ENCODE measurements at places on chromosomes 2 and 18. TPM values are rescaled to one million over a fixed set of nuclear protein-coding genes. Genes with fewer than 3 reads are reported as not detected.

DNA sequence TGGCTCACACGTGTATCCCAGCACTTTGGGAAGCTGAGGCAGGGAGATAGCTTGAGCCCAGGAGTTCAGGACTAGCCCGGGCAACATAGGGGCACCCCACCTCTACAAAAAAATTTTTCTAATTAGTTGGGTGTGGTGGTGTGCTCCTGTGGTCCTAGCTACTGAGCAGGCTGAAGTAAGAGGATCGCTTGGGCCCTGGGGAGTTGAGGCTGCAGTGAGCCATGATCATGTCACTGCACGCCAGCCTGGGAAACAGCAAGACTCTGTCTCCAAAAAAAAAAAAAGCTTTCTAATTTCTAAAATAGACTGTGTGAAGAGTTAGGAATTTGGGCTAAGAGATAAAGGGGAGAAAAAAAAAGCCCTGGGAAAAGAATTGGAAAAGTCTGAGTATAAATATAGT lies 51.9 kb upstream of the NAB1 start:
- no peak for DNase-seq
- no peaks in the 10 kb centered on the region for H3K36me3 ChIP-seq
- no peaks in the 10 kb centered on the region for H3K27me3 ChIP-seq
- H3K4me3 ChIP-seq, result no peak overlapping the region
- no peaks in the 10 kb centered on the region for H3K4me1 ChIP-seq

GRCh38 chr2:221104361-221104811 lies 467.7 kb downstream of the EPHA4 start:
- no peaks in the 10 kb centered on the region for H3K36me3 ChIP-seq
- H3K4me3 ChIP-seq, result peak overlapping the region; percentile 57
- H3K27ac ChIP-seq, result peak overlapping the region; percentile 73
- H3K27me3 ChIP-seq, result peaks cover 5% of the 10 kb centered on the region

ABI2 gene
- total RNA-seq, result 162 TPM

DIPK1C gene
- not detected for total RNA-seq

DNA sequence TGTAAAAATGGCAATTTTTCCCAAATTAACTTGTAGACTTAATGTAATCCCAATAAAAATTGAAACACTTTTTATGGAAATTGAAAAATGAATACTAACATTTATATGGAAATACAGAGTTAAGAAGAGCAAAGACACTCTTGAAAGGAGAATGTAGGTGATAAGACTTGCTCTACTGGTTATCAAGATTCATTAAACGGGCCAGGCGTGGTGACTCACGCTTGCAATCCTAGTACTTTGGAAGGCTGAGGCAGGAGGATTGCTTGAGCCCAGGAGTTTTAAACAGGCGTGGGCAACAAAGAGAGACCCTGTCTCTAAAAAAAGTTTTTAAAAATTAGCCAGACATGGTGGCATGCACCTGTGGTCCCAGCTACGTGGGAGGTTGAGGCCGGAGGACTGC lies 29.5 kb upstream of the ZNF396 start:
- no peaks in the 10 kb centered on the region for H3K36me3 ChIP-seq
- no peak overlapping the region for H3K4me3 ChIP-seq
- H3K27ac ChIP-seq, result no peak overlapping the region
- H3K27me3 ChIP-seq, result peaks cover 3% of the 10 kb centered on the region
- no peak for DNase-seq

DNA sequence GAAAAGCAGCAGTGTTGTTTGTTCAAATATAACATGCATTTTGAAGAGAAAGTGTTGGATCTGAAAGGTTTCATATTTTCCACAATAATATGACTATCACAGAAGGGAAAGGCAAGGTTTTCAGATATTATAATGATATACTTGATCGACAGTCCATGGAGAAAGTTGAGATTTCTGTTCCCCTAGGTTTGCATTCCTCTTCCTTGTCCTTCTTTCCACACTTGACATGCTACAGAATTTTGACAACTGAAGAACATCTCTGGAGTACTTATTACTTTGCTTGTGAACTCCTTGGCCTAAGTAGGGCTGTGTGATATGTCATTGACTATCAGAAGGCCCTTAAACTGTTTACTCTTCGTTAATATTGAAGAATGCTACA lies 46.5 kb downstream of the TMEFF2 start:
- no peak for DNase-seq
- H3K27ac ChIP-seq, result no peak overlapping the region
- no peaks in the 10 kb centered on the region for H3K27me3 ChIP-seq
- peaks cover 4% of the 10 kb centered on the region for H3K4me1 ChIP-seq

DNA sequence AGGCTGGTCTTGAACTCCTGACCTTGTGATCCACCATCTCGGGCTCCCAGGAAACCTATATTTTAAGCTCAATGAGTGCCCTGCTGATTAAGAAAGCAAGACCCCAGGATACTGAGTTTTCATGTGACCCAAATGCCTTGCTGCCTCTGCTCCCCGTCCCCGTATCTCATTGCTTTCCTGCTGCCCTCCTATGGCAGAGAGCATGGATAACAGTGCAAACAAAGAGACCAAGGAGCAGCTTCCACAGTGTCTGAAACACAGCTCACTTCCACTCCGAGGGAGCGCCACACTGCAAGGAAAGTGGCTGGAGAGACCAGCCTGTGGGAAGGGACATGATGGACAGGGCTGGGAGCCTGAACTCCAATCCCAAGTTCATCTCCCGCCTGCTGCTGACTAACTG lies 246.8 kb downstream of the TMEM182 start:
- no peaks in the 10 kb centered on the region for H3K27me3 ChIP-seq
- H3K36me3 ChIP-seq, result no peaks in the 10 kb centered on the region
- H3K4me3 ChIP-seq, result no peak overlapping the region
- no peak for DNase-seq
- no peaks in the 10 kb centered on the region for H3K4me1 ChIP-seq
- H3K27ac ChIP-seq, result no peak overlapping the region

ACKR3 gene
- 24.5 TPM for total RNA-seq

DNA sequence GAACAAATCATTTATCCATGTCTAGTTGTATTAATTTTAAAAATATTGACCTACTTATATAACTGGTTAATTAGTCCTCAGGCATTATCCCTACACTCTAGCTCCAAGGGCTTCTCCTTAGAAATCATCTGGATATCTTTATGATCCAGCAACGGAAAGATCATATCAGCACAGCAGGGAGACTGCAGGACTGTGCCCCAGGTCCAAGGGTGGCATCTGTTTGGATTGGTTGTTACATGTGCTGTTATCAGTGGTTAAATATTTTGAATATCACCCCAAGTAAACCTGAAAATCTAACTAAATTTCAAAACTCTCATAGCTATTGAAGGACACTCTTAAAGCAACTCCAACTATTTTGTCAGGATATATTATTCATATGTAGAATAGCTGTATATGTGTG lies 556.2 kb upstream of the ZEB2 start:
- H3K36me3 ChIP-seq, result no peaks in the 10 kb centered on the region
- H3K27me3 ChIP-seq, result no peaks in the 10 kb centered on the region
- H3K27ac ChIP-seq, result no peak overlapping the region

GRCh38 chr2:105403241-105403782 lies 4.5 kb upstream of the FHL2 start:
- H3K36me3 ChIP-seq, result no peaks in the 10 kb centered on the region
- peaks cover 20% of the 10 kb centered on the region for H3K27me3 ChIP-seq
- no peak overlapping the region for H3K4me3 ChIP-seq
- H3K27ac ChIP-seq, result no peak overlapping the region
- DNase-seq, result no peak

- peaks cover 6% of the 10 kb centered on the region for H3K36me3 ChIP-seq
- no peaks in the 10 kb centered on the region for H3K4me1 ChIP-seq
- H3K27me3 ChIP-seq, result no peaks in the 10 kb centered on the region
- H3K4me3 ChIP-seq, result no peak overlapping the region
- no peak for DNase-seq
- no peak overlapping the region for H3K27ac ChIP-seq
Measured at GRCh38 chr2:159411460-159411859, 125.0 kb upstream of the WDSUB1 start.

TXNL1 gene
- 86.0 TPM for total RNA-seq

FN1 gene
- 89.6 TPM for total RNA-seq

PDE11A gene
- total RNA-seq, result 0.23 TPM

- DNase-seq, result no peak
- H3K27ac ChIP-seq, result no peak overlapping the region
- no peaks in the 10 kb centered on the region for H3K27me3 ChIP-seq
- H3K4me1 ChIP-seq, result no peaks in the 10 kb centered on the region
- H3K36me3 ChIP-seq, result peaks cover 5% of the 10 kb centered on the region
Measured at GRCh38 chr18:46009125-46009840, 42.2 kb upstream of the EPG5 start.

PMAIP1 gene
- total RNA-seq, result 4.6 TPM

CYP27A1 gene
- total RNA-seq, result 4.8 TPM

GRCh38 chr2:139626128-139626527 lies 845.9 kb upstream of the NXPH2 start:
- H3K27ac ChIP-seq, result no peak overlapping the region
- H3K4me1 ChIP-seq, result no peaks in the 10 kb centered on the region
- no peak for DNase-seq
- H3K36me3 ChIP-seq, result no peaks in the 10 kb centered on the region

Measured in neural crest cell (in vitro differentiated cells).